ENCODE measurements at places on chromosomes 16 and 17. TPM values are rescaled to one million over a fixed set of nuclear protein-coding genes. Genes with fewer than 3 reads are reported as not detected.

- no peak for DNase-seq
Observed at GRCh38 chr17:82926081-82926480, 86.3 kb upstream of the ZNF750 start.

DNA sequence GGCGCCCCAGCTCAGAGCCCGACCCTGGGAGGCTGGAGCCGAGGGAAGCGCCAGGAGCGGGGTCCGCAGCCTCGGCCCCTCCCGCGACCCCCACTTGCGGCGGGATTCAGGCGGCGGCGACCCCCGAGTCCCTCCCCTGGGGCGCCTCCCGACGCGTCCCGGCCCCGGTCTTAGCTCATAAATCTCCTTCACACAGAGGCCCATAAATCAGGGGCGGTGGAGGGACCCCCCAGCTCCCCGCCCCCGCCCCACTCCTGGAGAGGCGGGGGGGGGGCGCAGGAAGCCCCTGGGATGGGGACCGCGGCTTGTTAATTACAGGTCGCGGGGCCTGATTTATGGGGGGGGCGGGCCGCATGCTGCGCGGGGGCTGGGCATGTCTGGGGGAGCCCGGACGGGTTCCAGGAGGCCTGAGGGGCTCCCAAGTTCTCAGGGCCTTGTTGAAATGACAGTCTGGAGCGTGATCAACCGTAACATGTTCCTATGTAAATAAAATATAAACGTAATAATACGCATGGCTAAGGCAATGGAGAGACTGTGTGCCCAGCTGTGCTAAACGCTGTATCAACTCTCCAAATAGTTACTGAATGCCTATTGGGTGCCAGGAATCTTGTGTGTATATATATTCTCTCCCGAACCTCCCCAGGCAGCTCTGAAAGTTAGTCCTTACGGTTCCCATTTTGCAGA lies 10.0 kb upstream of the BHLHA9 start:
- DNase-seq, result no peak

DNA sequence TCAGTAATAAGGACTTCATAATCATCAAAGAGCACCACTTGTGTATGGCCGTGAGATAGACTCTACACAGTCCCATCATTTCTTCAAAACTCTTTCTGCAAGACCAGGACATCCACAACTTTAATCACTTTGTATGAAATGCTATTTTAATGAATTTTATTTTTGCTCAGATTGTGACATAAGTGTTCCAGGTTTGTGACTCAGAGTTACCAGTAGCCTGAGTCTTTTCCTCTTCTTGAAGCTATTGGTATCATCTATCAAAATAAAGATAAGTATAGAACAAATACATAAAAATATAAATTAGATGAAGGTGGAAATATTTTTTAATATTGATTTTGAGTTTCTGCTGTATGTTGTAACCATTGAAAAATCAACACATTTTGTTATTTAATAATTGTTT lies 16.6 kb upstream of the VWA3A start:
- DNase-seq, result no peak

DNA sequence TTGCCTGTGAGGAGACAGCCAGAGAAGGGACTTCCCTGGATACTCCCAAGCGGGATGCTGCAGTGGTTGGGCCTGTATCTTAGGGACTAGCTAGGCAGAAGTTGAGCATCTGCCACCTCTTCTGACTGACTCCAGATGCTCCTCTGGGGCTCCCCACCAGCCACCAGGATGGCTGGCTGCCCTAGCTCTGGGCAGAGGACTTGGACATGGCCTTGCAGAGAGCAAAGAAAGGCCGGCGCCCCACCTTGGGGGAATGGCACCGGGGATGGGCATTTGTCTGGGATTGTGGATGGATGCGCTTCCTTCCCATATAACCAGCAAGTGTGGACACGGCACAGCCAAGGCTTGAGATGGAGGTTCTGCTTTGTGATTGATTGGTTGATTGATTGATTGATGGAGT lies 69.0 kb downstream of the OR1D5 start:
- DNase-seq, result no peak

GRCh38 chr17:78980624-78980972 lies 875 bp upstream of the LGALS3BP start:
- no peak for DNase-seq

GRCh38 chr17:75516255-75516618 lies at the start of gene TSEN54:
TSEN54 (plus strand) TSS chr17:75516528; CDS start chr17:75516561, 33 bp downstream.
- no peak for DNase-seq

- no peak for DNase-seq
Observed at GRCh38 chr17:79427621-79428539, 183.0 kb downstream of the RBFOX3 start.

TEX19 gene
- 0.38 TPM for total RNA-seq

MMP2 gene
- total RNA-seq, result 58.2 TPM

TENT4B gene
- total RNA-seq, result 15.7 TPM

ARHGDIG gene
- total RNA-seq, result 1.2 TPM

STRADA gene
- 27.8 TPM for total RNA-seq

FBXW10B gene
- not detected for total RNA-seq

CRYM gene
- total RNA-seq, result 12.9 TPM

TAT gene
- not detected for total RNA-seq

Data from H1 (cell line).